OCI-M1 (cell line): ENCODE measurements at places on chromosomes 16 and 17.

DNA sequence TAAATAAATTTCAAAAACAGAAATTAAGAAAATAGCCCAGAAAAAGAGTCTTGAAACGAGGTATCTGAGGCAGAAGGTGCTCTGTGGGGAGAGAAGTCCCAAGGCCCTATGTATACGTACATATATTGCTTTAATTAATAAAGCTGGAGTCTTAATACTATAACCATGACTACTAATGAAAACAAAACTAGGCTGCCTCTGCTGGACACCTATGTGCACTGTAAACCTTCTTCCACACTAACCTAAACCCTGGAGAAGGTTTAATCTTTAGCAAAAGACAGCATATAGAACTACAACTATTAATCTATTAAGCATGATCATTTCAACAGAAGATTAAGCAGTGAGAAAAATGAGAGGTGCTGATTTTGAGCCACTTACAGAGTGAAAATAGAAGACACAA is 153.9 kb upstream of the C17orf78 start:
- no peak for DNase-seq

GRCh38 chr17:29216856-29217255 is 29.8 kb upstream of the CRYBA1 start:
- no peak for DNase-seq

DNA sequence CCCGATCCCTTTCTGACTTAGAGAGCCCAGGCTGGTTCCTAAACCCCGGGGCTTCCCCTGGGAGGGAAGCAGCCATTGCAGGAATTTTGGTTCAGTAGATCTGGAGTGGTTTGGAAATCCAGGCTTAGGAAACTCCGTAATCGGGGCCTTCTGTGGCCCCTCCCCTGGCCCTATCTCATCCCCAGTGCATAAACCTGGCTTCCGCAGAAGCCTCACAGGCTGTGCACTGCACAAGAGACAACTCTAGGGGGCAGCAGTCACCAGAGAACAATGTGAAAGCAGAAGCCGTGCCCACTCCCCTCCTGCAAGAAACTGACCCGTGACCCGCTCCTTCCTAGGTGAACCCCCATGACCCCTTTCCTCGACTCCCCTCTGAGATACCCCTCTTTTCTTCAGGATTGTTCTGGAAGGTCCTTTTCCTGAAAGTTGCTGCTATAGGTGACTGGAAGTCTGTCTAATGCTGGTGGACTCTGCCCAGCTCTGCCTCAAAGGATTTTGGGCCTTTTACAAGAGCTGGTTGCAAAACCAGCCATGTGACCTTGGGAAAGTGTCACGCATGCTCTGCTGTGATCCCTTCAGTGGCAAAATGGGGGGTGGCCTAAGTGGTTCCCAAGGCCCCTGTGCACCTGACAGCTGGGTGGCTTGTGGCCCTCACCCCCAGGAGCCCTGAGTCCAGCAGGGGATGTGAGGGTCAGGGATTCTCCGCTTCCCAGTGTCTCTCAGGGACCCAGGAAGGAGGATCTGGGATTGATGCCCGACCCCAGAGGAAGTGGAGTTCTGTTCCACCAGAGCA is 14.4 kb downstream of the GUCY2D start:
- peak; percentile 87 for DNase-seq

DNA sequence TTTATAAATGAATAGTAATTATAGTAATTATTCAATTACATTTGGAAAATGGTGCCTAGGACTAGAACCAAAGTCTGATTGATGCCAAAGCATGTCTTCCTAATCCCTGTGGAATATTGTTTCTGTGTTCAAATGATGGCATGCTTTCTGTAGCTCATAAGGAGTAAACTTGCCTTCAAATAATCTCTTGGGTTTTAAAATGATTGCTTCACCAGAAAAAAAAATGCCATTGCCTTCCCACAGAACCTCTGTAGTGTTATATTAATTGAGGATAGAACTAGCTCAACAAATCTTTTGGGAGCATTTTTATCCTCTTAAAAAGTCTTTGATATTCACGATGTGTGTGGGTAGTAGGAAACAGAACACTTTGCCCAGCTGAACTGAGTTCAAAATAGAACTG is 7.7 kb upstream of the TMEM100 start:
- no peak for DNase-seq

- no peak for DNase-seq
Observed at GRCh38 chr17:11565591-11565990, 32.7 kb upstream of the DNAH9 start.

GRCh38 chr16:63415014-63415413 is 1378.8 kb upstream of the CDH8 start:
- DNase-seq: no peak

- DNase-seq: no peak
Observed at GRCh38 chr16:27665881-27666280, 115.9 kb downstream of the KATNIP start.

DNA sequence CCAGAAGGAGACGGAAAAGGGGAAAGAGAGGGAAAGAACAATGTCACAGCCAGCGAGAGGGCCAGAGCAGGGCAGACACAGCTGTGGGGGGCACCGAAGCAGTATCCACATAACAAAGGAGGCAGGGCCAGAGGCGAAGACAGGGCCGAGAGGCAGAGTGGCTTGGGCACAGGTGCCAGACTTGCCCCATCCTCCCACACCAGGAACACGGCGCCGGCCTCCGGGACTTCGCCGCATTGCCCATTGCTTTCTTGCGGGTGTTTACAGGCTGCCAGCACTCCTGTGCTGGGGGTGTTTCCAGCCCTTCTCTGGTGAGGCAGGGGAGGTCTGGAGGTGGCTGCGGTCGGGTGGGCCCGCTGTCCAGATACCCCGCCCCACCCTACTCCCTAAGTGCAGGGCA is 78.0 kb downstream of the ENGASE start:
- DNase-seq: no peak

DNA sequence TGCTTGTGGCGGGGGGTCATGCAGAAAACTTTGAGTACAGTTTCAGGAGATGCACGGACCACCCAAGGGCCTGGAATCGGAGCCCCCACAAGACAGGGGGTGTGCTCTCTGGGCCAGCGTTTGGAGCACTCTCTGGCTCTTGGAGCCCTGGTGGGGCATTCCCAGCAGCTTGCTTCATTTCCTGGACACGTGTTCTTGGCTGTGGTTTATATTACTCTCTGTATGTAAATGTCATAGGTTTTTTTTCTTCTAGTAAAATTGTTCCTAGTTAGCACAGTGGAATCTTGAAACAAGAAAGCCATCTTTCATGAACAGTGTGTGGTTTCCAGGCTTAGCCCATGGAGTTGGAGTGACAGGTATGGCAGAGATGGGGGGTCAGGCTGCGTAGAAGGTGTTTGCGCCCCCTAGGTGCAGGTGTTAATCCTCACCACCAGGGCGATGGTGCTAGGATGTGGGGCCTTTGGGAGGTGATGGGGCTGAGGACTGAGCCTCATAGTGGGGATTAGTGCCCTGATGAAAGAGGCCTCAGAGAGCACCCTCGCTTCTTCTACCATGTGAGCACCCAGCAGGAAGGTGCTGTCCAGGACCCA is 79.8 kb downstream of the JPH3 start:
- DNase-seq: no peak

DNA sequence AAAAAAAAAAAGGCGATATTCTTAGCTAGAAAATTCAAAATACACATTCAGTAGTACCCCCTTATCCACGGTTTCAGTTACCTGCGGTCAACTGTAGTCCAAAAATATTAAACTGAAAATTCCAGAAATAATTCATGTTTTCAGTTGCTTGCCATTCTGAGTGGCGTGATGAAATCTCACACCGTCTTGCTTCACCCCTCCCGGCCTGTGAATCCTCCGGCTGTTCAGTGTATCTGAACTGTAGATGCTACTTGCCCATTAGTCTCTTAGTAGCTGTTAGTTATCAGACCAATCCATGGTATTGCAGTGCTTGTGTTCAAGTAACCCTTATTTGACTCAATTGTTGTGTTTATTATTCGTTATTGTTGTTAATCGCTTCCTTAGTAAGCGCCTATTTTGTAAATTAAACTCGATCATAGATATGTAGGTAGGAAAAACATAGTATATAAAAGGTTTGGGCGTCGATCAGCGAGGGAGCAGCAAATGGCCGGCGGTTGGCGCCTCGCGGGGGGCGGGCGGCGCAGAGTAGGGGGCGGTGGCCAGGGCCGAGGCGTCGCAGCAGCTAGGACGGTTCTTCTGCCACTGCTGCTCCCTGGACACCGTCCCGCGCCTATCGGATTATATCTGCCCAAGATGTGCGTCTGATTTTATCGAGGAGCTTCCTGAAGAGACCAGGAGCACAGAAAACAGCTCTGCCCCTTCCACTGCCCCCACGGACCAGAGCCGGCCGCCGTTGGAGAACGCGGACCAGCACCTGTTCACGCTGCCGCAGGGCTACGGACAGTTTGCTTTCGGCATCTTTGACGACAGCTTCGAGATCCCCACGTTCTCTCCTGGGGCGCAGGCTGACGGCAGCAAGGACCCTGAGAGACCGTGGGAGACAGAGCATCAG is 39.8 kb upstream of the AKAP1 start:
- no peak for DNase-seq
